ENCODE measurements at places on chromosomes 16 and 17. TPM values are rescaled to one million over a fixed set of nuclear protein-coding genes. Genes with fewer than 3 reads are reported as not detected.

DNA sequence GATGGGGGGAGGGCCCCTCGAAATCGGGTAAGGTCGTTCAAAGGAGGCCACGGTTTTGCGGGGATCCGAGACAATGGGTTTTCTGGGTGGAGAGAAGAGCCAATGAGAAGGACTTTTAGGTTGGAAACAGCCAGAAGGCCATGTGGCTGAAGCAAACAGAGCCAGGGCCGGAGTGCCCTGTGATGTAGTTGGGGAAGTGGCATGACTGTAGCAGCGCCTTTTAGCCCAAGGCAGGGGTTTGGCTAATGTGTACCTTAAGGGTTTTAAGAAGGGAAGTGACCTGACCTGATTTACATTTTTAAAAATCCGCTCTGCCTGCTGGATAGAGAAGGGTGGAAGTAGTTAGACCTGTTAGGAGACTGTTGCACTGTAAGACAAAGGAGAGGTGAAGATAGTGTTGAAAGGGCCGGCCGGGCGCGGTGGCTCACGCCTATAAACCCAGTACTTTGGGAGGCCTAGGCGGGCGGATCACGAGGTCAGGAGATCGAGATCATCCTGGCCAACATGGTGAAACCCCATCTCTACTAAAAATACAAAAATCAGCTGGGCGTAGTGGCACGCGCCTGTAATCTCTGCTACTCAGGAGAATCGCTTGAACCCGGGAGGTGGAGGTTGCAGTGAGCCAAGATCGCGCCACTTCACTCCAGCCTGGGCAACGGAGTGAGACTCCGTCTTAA is 1.0 kb downstream of the LYRM1 start:
- DNase-seq = peak; percentile 83

- no peak for DNase-seq
Observed at GRCh38 chr17:72987166-72987565, 105.3 kb downstream of the SLC39A11 start.

- peak; percentile 93 for DNase-seq
Observed at GRCh38 chr17:50686494-50687199, 21.1 kb downstream of the ANKRD40 start.

Gene TMEM100
- not detected for total RNA-seq

Gene RHBDL1
- 7.8 TPM for total RNA-seq

DNA sequence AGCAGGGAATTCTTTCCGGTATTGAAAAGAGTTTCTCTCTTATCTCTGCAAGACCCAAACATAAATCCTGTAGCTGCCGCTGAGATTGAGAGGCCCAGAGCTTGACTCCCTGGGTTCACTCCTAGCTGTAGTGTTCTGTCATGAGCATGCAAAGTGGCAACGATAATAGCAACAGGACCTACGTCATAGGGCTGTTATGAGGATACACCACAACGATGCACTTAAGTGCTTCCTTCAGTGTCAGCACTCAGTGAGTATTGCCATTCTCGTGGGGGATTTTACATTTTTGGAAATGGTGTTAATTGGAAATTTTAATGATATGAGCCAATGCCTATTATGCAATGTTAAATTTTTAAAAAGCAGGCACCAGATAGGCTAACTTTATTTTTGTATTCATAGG is 199.8 kb downstream of the CYLD start:
- DNase-seq = no peak

Gene PPY
- not detected for total RNA-seq

Gene TMEM114
- total RNA-seq = not detected

Gene NPIPA8
- total RNA-seq = not detected

Gene CIBAR2
- not detected for total RNA-seq

- DNase-seq = no peak
Observed at GRCh38 chr17:69812240-69812837, 262.7 kb upstream of the KCNJ16 start.

GRCh38 chr16:13586051-13586450 is 333.9 kb upstream of the ERCC4 start:
- no peak for DNase-seq

DNA sequence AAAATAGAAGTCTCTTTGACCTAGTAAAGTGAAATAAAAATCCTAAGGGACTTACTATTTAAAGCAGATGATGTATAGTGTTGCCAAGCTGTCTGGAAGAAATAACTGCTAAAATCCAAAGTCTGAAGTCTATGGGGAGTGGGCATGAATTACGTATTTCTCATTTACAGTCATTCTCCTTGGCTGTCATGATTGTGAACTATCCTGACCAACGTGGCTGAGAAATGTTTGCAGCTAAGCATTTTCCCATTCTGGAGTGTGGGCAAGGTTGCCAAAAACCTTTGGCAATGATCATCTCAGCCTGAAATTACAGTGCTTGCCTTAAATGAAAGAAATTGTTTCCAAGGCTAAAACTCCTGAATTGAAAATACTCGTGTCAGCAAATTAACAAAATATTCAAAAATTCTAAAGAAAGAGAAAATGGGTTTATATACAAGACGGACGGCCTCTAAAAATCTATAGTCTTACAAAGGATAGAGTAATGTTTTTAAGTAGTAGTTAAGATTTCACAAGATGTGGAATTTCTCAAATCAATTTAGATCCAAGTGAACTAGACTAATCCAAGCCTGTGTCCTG is 77.0 kb downstream of the CACNG1 start:
- DNase-seq = no peak

Gene FBXO39
- total RNA-seq = not detected

GRCh38 chr17:71023249-71024030 is 854.1 kb downstream of the KCNJ2 start:
- no peak for DNase-seq

Gene TM4SF5
- total RNA-seq = 0.61 TPM

DNA sequence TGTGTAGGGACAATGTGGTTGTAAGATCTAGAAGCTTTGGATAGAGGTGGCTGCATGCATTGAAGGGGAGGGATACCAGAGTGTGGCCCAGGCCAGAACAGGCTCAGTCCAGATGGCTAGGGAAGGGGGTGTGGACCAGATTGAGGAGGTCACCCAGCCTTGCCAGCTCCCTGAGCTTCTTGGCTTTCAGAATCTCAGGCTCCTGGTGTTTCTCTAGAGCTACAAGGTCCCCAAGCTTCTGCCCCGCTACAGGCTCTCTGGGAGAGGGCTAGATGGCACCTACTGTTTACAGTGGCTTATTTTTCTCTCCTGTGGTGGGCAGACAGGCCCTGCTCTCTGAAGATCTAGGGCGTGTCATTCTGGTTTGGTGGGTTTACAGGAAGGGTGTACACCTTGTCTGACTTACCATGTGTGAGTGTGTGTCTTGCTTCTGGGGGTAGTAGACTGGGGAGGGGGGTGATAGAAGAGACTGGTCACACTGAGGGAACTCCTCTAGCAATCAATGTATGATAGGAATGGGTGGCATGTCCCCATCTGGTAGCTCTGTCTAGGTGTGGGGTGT is 1.1 kb downstream of the RARA start:
- DNase-seq = no peak

DNA sequence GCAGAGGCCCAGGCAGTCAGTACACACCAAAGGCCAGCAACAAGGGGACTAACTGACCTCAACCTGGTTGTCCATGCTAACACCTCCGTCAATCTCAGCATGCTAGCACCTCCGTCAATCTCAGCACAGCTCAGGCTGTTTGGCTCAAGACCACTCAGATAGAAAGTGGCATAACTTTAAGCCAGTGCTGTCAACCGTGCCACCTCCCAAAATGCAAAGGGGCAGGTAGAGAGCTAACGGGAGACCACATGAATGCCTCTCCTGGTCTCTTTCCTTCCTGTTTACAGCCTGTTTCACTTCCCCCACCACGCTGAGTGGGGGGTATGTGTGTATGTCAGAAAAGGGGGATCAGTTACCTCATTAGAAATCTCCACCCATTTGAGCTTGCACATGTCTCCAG is 3.3 kb downstream of the UBTF start:
- no peak for DNase-seq

DNA sequence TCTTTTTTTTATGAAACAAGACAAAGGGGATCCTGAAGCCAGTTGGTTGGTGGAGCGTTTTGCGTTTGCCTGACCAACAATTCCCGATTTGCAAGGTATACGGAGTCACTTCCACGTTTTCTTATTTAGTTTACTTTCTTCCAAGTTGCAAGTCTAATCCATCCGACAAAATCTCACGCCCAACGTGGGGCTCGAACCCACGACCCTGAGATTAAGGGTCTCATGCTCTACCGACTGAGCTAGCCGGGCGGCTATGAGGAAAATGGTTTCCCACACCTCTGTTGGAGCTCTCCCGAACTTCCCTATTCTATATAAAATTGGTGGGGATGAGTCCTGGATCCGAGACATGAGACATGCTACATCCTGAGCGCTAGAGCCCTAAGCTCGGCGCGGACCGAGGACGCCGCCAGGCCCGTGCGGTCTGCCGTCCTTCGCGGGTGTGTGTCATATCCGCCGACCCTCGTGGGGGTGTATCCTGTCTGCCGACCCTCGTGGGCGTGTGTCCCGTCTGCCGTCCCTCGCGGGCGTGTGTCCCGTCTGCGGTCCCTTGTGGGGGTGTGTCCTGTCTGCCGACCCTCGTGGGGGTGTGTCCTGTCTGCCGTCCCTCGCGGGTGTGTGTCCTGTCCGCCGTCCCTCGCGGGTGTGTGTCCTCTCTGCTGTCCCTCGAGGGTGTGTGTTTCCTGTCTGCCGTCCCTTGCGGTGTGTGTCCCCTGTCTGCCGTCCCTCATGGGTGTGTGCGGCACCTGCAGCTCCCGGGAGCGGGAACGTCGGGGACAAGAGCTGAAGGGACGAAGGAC is 22.6 kb downstream of the ZNF213 start:
- DNase-seq = peak; percentile 97

Gene CLEC19A
- total RNA-seq = not detected

- DNase-seq = peak; percentile 91
Observed at GRCh38 chr16:54930005-54930868, at the start of gene IRX5. Gene IRX5, plus strand, starts transcription at chr16:54930865. Its CDS starts 334 bp downstream, at chr16:54931199.
